ENCODE measurements at places on chromosomes 12 and 14.

DNA sequence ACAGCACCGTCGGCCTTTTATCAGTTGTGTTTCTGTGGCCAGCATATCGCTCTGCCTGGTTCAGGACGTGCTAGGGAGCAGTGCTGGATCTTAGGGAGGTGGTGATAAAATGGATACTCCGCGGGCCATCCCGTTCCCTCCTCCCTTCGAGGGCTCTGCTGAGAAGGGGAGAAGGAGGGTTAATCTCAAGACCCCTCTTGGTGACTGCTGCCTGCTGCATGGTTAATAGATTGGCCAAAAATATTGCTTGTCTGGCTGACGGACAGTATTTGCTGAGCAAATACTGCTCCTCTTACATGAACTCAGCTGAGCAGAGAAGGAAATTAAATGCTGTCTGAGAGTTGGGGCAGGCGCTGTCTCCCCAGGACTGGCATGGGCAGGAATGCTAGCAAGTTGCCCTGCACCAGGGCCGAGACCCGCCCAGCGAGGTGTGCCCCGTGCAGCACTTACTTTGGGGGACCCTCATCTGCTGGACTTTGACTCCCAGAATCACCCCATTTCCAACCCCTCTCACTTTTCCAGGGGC is 1.2 kb downstream of the FBRSL1 start:
- DNase-seq: no peak

DNA sequence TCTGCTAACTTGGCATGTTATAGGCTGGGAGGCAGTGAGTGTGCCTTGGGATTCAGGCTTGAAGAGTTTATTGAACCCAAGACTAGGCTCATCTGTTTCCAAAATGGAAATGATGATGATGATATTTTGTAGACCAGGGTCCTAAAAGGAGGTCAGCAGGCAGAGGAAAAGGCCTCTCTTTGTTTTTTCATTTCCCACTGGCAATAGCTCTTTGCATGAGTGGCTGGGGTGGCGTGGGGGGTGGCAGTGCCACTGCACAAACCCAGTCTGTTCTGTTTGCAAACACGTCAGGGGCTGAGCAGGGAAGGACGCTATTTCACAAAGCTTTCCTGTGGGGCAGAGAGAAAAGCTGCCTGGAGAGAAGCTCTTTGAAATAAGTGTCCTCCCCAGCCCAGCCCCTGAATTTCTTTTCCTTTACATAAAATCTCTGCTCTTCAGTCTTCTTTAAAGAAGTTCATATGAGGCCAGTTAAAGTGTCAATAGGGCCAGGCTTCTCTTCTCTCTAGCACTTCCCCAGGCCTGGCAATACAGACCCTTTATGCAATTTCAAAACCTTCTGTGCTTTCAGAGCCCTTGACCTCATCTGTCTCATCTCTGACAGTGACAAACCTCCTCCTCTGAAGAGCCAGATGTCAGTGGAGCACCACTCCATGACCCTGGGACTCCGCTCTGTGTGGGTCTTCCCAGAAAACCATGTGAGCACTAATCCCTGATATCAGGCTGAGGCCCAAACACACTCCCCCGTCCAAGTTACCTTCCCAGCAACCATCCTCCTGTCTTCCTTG is 72.8 kb downstream of the ZNF664 start:
- no peak for DNase-seq

DNA sequence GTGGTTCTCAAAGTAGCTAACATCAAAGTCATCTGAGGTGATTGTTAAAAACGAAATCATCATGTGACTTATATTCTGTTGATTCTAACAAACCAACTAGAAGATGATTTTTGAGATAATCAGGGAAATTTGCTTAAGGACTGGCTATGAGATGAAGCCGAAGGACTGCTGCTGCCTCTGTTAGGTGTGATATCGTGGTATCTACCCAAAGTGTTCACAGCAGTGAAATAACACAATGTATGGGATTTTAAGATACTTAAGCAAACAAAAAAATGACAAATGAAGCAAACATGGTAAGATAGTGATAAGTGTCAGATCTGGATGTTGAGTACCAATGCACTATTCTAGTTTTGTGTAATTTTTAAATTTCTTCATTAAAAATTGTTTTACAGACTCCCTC is 59.1 kb downstream of the GXYLT1 start:
- no peak for DNase-seq

GRCh38 chr14:96706893-96707292 is 90.3 kb upstream of the VRK1 start:
- DNase-seq: no peak

- no peak for DNase-seq
Observed at GRCh38 chr14:22800346-22800745, 14.9 kb downstream of the SLC7A7 start.

DNA sequence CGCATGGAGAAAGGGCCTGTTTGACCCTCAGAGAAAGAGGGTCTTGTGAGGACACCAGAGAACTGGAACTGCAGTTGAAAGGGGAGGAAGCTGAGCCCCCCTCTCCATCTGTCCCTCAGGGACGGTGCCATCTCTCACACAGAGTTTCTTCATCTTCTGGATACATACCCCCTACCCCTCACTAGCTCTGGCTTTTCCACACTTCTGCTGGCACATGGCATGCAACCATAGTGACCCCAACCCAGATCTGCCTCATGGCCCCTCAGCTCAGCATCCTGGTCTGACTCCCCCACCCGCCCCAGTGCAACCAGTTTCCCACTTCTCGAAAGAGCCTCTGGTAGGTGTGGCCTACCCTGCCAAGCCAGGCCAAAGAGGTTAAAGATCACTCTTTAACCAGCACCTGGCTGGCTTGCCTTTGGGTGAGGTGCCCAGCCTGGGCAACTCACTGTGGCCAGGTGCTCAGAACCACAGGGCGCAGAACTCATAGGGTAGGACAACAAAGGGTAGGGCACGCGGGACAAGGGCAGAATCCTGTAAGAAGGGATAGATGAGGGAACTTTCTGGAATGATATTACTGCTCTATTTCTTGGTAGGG is 25.8 kb downstream of the GALNT16 start:
- no peak for DNase-seq

- DNase-seq: peak; percentile 52
Observed at GRCh38 chr12:132427174-132427768, 62.7 kb upstream of the FBRSL1 start.

GRCh38 chr14:76500011-76500410 is 124.1 kb downstream of the ESRRB start:
- no peak for DNase-seq

DNA sequence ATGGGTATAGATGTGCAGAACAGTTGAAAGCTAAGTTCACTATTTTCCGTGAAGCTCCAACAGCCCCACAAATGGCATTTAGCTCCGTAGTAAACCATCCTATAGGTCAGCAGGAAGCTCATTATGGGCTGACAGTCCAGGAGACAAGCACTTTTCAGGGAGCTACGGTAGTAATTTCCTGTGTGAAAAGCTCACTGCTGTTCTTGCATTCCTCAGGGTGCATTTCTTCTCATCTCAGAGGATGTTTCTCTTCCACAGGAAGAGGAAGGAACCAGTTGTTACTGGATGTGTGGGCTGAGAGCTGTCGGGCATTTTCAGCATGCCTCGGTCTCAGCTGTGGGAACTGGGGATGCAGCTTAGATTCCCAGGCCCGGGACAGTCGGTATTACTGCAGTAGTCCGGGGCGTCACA is 72.8 kb downstream of the GALNT4 start:
- no peak for DNase-seq

- no peak for DNase-seq
Observed at GRCh38 chr14:29282169-29282568, 515.6 kb downstream of the FOXG1 start.

DNA sequence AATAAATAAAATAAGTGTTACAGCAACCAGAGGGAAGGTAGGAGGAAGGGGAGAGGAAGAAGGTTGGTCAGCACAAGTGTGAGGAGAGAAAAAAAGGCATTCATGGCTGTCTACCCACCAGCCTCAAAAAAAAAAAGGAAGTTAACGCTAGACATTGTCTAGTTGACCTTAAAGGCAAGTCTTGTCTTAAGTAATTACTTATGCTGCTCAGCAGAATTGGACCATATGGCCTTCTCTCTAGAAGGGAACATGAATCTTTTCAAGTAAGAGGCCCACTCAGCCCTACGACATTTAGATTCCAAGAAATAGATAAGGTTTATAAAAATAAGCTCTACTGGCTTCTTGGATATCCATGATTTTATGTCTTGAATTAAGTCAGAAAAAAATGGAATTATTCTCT is 172.7 kb downstream of the ETNK1 start:
- DNase-seq: no peak

DNA sequence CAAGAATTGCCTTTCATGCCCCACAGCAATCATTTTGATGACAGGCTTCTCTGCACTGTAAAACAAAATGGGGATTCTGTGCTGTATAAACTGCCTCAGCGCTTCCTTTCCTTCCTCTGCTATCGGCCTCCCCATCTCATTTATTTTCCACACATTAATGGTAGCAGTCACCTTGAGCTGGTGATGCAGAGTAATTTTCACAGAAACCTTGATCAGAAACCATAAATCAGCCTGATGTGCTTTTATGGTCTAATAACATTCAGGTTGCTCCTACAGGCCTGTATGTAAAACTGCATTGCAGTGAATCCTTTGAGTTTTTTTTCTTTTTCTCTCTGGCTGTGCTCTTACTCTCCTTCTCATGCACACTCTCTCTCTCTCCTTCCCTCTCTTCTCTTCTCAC is 578.4 kb upstream of the STXBP6 start:
- no peak for DNase-seq

DNA sequence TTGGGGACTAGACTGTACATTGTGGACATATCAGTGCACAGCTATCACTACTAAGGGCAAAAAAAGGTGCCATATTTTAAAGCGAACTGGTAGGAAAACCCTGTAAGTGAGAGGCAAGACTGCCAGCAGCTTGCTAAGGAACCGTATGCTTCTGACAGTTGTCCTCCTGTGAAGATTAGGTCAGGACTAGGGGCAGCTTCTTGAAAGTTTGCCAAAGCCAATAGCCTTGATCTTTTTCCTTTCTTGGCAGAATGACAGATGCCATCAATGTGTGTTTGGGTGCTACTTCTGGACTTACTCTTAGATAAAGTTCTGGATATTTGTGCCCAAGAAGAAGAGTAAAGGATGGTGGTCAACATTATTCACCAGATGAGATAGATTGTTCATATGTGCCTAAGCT is 7.4 kb downstream of the DAAM1 start:
- DNase-seq: no peak

- DNase-seq: no peak
Observed at GRCh38 chr12:111339321-111339938, 29.5 kb downstream of the PHETA1 start.

GRCh38 chr14:33774723-33775470 is 176.0 kb downstream of the EGLN3 start:
- no peak for DNase-seq

GRCh38 chr12:103955811-103956508 is 9.7 kb upstream of the TDG start:
- DNase-seq: no peak

DNA sequence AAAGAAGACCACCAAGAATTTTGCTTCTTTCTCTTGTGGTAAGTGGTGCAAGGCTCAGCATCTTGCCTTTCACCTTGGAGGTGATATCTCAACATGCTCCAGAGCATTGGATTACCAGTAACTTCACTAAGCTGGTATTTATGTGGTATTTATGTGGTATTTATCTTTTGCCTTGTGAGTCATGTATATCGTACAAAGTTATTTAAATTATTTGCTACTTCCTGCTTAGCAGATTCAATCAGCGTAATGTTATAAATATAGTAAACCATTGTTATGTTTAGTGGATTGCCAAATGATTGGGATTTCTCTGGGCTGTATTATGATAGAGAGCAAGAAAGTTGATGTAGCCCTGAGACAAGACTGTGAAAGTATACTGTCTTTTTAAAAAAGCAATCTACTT is 366.4 kb downstream of the IPO8 start:
- DNase-seq: no peak

DNA sequence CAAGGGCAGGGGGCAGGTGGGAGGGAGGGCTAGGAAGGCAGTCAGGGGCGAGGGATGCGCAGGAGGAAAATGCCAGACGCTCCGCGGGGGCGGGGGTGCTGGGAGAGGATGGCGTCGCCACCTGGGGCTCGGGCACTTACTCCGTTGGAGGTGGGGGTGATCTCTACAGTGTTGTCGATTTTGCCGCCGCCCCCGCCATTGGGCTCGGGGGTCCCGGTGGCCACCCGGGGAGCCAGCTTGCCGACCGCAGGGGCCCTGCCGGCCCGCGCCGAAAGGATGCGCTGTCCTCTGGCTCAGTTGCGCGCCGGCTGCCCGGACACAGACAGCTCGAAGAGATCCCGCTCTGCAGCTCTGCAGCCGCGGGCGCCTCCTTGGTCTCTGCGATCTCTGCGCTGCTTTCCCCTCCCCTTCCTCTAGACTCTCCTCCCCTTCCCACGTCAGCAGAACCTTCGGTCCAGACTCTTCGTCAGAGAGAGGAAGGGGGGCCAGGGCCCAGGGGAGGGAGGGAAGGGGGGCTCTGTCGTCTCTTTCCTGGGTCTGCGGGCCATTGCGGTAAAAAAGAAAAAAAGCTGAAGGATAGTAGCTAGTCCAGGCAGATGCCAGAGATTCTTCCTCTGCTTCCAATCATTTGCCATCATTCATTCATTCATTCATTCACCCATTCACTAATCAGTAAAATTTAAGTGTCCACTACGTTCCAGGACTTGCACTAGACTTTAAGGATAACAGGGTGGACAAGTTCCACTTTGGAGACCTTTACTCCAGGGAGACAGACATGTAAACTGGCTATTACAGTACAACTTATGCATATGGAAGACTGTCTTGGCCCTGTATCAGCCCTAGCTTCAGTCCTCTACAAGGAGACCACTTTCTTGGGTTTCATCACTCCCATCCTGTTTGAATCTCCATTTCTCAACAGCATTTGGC is at the start of gene SLC22A17:
Gene SLC22A17, minus strand, starts transcription at position 382 of the 927 bp plus-strand sequence.
- no peak for DNase-seq

DNA sequence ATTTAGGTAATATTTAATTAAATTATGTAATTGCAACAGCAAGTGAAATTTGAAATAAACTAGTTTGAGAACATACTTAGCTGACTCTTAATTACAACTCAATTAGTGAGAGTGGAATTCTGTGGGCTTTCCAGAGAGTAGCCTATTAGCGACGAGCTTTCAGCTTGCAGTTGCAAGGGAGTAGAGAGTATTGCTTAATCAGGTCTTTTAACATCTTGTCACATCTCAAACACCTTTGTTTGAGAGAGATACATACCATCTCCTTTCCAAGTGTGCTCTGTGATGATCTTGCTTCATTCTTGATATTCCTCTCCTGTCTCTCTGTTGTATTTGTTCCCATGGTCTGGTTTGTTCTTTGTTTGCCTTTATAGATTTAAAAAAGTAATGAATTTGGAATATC is 7.7 kb downstream of the PPP4R4 start:
- DNase-seq: no peak

DNA sequence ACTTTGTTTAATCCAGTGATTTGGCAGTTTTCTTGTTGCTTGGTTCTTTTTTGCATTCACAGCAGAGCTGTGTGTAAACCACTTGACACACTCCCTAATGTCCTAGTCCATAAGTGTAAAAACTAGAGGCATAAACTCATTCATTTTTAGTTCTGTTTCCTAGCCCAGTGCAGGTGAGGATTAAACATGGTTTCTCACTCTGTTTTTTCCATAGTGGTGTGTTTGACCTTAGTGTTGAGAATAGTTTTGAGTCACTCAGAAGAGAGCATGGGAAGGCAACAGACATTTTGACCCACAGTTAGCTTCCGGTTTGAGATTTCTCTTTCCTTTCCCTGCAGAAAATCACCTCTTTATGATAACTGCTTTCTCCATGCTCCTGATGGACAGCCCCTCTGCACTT is 24.2 kb upstream of the GALNT16 start:
- DNase-seq: no peak

All from SHP77 (cell line).